ENCODE measurements at places on chromosomes 2 and 18.

GRCh38 chr2:12059616-12060441, 313.4 kb downstream of the LPIN1 start:
- DNase-seq: no peak

- DNase-seq: no peak
Measured at GRCh38 chr18:13288509-13289133, 70.1 kb downstream of the LDLRAD4 start.

DNA sequence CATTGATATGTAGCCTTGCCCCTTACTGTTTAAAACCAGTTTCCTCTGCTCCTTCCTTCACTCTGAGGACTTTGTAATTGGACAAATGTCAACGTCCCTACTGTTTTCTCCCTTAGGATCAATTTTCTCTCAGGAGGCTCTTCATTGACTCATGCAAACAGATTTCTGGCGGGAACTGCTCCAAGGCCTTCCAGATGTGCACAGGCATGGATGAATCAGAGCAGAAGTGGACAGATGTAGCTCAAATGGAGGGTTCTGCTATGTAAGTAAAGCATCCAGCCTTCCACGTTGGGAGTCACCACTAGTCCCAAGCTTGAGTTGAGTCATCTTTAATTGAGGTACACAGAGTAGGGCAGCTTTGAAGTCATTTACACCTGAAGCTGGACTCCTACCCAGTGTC, 34.1 kb upstream of the ZDBF2 start:
- DNase-seq: no peak

GRCh38 chr2:10785260-10785659, 27.3 kb downstream of the PDIA6 start:
- DNase-seq: peak; percentile 60

GRCh38 chr2:70024284-70024683, 62.9 kb upstream of the ASPRV1 start:
- DNase-seq: no peak

DNA sequence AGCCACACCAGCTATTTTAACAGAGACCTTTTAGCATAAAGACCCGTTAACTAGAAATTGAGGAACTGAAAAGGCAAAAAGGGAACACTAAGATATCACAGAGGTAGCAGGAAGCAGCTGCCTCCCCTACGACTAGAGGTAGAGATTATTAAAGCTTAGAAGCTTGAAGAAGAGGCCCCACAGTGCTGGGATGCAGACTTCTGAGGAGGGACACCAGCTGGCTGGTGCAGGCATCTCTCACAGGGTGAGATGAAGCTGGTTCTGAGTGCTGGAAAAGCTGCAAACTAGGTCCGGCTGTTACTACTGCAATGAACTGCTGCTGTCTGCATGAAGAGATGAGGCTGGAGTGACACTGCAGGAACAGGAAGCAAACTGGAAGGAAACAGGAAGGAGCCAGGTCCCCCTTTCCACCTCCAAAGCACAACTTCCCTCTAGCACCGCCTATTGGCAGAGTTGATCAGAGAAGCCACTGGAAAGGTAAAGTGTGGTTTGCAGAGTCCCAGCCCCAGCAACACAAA, 61.2 kb upstream of the MRPS9 start:
- DNase-seq: no peak

GRCh38 chr2:85959185-85959584, 70.4 kb upstream of the ST3GAL5 start:
- no peak for DNase-seq

DNA sequence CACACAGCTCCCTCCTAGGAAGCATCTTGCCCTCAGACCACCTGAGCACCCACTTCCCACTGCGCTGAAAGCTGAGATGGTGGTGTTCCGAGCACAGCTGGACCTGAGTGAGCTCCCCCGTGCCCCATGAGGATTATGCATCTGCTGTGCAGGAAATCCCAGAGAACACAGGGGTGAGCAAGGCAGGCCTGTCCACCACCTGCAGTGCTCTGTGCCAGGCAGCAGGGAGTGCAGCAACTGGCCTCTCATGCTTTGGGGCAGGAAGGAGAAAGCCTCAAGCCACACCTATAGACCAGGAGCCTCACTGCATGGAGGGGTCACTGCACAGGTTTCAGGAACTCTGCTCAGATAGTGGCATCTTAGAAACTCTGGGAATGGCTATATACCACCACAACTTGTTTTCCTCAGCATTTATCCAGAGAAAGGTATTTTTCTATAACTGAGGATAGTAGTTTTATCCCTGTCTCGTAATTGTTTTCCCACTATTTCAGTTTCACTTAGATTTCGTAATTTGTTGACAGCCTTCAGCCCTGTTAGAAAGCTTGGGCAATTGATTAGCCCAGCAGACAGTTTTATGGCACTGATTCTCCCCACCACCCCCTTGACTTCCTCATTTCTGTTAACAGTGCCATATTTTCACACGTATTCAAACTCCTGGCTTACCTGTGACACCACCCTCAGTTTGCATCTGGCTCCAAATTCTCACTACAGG, 144.3 kb upstream of the DAPL1 start:
- no peak for DNase-seq

- no peak for DNase-seq
Measured at GRCh38 chr2:158755310-158756087, 39.6 kb upstream of the DAPL1 start.

GRCh38 chr18:68840554-68841263, 42.8 kb downstream of the CCDC102B start:
- DNase-seq: peak; percentile 30

- no peak for DNase-seq
Measured at GRCh38 chr18:25187521-25188192, 164.3 kb downstream of the ZNF521 start.

DNA sequence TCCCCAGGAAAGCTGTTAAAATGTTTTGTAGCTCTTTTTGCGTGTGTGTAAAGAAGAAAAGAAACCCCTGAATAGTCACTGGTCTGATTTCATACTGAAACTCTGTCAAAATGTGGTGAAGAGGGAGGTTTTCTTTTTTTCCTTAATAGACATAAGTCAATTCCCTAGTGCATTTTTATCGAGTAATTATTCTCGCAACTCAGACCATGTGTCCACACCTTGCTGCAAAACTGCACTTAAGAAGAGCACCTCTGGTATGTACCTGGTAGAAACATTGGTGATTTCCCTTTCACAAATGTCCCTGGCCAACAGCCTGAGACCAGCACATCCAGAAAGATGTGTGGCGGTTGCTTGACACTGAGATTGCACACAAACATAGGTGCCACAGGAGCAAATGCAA, 159.9 kb downstream of the ZNF521 start:
- no peak for DNase-seq

GRCh38 chr2:101089942-101090799, 61.0 kb downstream of the TBC1D8 start:
- DNase-seq: no peak
